ENCODE measurements at places on chromosomes 11 and 22.

DNA sequence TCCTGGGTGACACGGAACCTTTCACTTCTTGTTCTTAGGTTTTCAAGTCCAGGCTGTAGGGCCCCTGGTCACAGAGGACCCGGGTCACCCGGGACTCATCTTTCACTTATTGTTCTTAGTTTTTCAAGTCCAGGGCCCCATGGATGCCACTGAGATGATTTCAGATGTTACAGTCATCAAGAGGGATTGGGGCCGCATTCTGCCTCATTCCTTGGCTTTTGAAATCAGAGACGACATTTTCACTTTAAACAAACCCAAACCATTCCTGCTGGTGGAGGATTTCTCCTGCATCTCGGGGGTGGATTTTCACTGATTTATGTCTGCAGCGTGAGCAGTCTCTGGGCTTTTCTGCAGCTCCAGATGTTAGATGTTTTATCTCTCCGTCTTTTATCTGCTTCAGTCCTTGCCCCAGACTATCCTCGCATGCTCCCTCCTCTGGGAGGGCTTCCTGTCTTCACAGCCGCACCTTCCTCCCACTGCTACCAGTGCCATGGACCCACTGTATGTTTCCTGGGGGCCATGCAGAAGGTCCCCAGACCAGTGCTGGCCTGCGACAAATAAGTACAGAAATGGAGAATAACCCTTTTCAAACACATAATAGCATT lies 27.4 kb downstream of the FBLN1 start:
- no peak for DNase-seq

GRCh38 chr11:36617543-36618362 lies 19.7 kb upstream of the RAG2 start:
- DNase-seq: no peak

- no peak for DNase-seq
Observed at GRCh38 chr11:132336781-132337535, 966.5 kb downstream of the NTM start.

DNA sequence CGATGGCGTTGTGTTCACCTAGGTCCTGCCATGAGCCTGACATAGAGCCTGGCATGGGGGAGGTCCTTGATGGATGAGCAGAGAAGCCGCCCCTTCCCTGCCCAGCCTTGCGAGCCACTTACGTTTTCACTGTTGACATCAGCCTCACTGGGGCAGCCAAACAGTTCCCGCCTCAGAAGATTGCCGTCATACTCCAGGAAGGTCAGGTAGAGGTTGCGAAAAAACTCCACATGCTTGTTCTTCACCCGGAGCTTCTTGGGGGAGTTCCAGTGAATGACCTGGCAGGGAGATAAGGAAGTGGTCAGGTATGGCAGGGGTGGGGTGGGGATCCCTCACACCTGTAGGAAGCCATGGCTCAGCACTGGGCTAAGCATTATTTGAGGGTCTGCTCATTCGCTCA lies 279.3 kb upstream of the SYN3 start:
- DNase-seq: no peak
